NCI-H1417 treated with DMSO at 0.1 percent for 48 hours (cell line): ENCODE measurements at places on chromosomes 7 and 10.

- no peak for DNase-seq
These were observed 87.8 kb downstream of the CFAP58 start for GRCh38 chr10:104441329-104442000.

- DNase-seq = no peak
These were observed 94.6 kb upstream of the MACROH2A2 start for GRCh38 chr10:69957886-69958555.

GRCh38 chr7:13014011-13014410 is 326.6 kb downstream of the ARL4A start:
- no peak for DNase-seq

DNA sequence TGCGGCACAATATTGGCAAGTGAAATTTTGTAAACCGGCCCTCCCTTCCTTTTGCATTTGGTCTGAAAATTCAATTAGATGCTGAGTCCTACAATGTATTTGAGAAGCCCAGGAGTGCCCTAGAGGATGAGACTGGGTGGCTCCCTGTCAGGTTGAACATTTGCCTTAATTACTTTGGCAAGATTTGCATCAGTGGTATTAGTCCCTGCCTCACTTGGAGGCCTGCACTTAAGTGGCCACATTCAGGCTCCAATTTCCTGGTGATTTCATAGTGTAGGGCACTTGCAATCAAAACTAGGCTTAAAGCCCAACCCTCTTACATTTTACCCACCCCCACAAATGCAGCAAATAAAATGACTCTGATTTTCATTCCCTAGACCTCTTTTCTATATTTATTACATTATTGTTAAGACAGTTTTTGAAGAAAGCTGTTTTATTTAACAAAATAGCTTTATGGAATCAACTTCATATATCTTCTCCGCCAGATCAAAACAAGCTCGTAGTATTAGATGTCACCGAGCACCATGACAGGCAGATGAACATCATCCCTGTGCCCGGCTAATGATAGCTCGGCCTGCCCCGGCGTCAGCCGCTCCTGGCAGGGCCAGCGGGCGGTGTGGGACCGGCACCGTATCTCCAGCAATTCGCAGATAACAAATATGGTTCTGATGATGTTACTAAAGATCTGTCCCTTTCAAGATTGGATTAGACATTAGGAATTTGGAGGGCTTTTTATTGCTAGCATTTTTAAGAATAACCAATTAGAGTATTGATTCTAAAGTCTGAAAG is 73.6 kb downstream of the EGFR start:
- no peak for DNase-seq

DNA sequence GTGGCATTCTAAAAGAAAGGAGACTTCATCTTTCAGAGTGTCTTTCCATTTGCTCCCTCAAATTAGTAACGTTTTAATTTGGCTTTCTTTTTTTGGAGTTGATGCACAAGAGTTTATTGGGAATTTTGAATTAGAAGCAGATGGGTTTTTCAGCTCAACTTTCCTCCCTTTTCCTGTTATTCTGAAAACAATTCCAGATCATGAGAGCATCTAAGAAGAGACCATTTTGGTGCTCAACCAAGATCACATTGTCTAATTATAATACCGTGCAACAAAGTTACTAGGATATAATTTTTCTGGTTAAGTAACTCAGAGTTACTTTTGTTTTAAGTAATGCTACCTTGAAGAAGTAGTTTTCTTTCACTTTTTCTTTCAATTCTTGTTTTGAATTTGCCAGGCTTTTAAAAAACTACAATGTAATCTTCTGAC is 396.6 kb upstream of the KLF6 start:
- DNase-seq = no peak

- no peak for DNase-seq
These were observed 1073.4 kb downstream of the LRMDA start for GRCh38 chr10:76504823-76505222.

DNA sequence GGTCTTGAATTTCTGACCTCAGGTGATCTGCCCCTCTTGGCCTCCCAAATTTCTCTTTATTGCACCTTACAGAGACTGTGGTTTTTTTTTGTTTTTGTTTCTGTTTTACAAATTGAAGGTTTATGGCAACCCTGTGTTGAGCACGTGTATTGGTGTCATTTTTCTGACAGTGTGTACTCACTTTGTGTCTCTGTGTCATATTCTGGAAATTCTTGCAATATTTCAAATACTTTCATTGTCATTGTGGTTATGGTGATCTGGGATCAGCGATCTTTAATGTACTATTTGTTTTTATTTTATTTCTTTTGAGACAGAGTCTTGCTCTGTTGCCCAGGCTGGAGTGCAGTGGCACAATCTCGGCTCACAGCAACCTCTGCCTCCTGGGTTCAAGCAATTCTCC is 89.8 kb downstream of the PRTFDC1 start:
- DNase-seq = no peak

- DNase-seq = no peak
These were observed 259.2 kb downstream of the BICC1 start for GRCh38 chr10:58771863-58772262.
